Uterus (tissue), 4 donors: ENCODE measurements at places on chromosomes 1 and 21. TPM values are rescaled to one million over a fixed set of nuclear protein-coding genes. Genes with fewer than 3 reads are reported as not detected.

- no peaks in the 10 kb centered on the region for H3K36me3 ChIP-seq
- no peak overlapping the region for H3K4me3 ChIP-seq
- H3K4me1 ChIP-seq, result no peaks in the 10 kb centered on the region
- H3K27ac ChIP-seq, result no peak overlapping the region
- no peak for DNase-seq
- no peaks in the 10 kb centered on the region for H3K27me3 ChIP-seq
These were observed 148.7 kb downstream of the ADSS2 start for GRCh38 chr1:244302876-244303609.

DNA sequence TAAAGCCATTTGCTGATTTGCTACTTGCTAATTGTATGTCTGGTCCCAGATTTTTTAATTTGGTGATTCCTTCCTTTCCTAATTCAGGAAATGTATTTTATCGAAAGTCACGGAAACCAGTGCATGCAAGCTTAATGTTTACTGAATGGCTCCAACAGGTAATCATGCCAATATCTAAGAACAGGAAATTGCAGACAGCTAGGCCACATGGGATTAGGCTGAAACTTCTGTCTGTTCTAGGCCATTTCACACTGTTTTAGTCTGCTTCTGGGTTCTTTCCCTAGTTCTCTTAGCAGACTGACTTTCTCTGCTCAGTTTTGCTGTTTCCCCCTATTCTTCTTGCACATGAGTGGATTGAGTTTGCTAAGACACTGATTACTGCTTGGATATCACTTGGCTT, 111.4 kb downstream of the NTNG1 start:
- no peaks in the 10 kb centered on the region for H3K27me3 ChIP-seq
- H3K4me1 ChIP-seq, result no peaks in the 10 kb centered on the region
- H3K4me3 ChIP-seq, result no peak overlapping the region
- DNase-seq, result no peak

DNA sequence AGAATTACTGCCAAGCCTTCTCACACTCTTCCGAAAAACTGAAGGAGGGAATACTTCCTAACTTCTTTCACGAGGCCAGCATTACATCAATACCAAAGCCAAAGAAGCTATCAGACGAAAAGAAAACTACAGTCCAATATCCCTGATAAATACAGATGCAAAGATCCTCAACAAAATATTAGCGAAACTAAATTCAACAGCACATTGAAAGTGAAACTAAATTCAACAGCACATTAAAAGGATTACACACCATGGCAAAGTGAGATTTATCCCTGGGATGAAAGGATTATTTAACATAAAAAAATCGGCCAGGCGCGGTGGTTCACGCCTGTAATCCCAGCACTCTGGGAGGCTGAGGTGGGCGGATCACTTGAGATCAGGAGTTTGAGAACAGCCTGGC, 176.8 kb downstream of the FAF1 start:
- DNase-seq, result no peak
- no peak overlapping the region for H3K4me3 ChIP-seq
- no peaks in the 10 kb centered on the region for H3K36me3 ChIP-seq
- no peak overlapping the region for H3K27ac ChIP-seq

- H3K36me3 ChIP-seq, result no peaks in the 10 kb centered on the region
- no peaks in the 10 kb centered on the region for H3K4me1 ChIP-seq
- no peak overlapping the region for H3K27ac ChIP-seq
- DNase-seq, result no peak
These were observed 7.9 kb upstream of the SMIM12 start for GRCh38 chr1:34867415-34867814.

DNA sequence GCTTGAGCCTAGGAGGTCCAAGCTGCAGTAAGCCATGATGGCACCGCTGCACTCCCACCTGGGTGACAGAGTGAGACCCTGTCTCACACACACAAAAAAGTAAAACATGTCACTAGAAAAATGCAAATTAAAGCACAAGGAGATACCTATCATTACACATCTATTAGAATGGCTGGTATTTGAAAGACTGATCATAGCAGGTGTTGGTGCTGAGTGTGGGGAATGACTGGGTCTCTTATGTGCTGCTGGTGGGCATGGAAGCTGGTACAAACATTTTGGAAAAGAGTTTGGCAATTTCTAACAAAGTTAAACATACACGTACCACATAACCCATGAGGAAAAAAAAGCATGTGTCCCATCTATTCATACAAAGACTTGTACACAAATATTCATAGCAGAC, 142.1 kb upstream of the ZBTB40 start:
- H3K27ac ChIP-seq, result no peak overlapping the region
- no peaks in the 10 kb centered on the region for H3K4me1 ChIP-seq
- no peaks in the 10 kb centered on the region for H3K36me3 ChIP-seq
- H3K27me3 ChIP-seq, result no peaks in the 10 kb centered on the region
- H3K4me3 ChIP-seq, result no peak overlapping the region
- no peak for DNase-seq

DNA sequence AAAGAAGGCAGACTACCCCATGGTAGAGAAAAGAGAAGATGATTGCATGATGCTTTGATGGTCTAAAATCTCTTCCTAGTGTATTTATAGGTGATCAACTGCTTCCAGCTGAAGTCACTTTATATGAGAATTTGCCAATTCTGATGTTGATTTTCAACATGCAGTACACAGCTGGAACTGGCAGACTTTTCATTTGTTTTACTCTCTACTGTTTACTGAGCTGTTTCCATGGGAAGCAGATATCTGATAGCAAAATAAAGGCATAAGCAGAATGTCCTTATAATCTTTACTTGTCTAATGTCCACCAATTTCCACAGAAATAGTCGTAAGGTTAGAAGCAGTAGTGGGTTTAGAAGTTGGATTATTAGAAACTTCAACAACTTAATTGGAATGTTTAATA, 74.9 kb downstream of the SYDE2 start:
- DNase-seq, result no peak
- H3K27me3 ChIP-seq, result no peaks in the 10 kb centered on the region
- no peaks in the 10 kb centered on the region for H3K36me3 ChIP-seq
- no peak overlapping the region for H3K4me3 ChIP-seq

- no peaks in the 10 kb centered on the region for H3K4me1 ChIP-seq
- H3K27me3 ChIP-seq, result no peaks in the 10 kb centered on the region
- H3K36me3 ChIP-seq, result no peaks in the 10 kb centered on the region
These were observed 34.2 kb downstream of the GJA5 start for GRCh38 chr1:147726168-147726567.

The BEND5 gene
- total RNA-seq, result 13.9 TPM
